GM12892 (cell line): ENCODE measurements at places on chromosomes 7 and 10.
A peak's percentile ranks its signal among the peaks of the same experiment; 100 is the strongest.

- DNase-seq: no peak
Observed at GRCh38 chr7:142626420-142627035, 122.7 kb upstream of the PRSS1 start.

- DNase-seq: no peak
Observed at GRCh38 chr7:109354552-109354951, 784.9 kb downstream of the DNAJB9 start.

GRCh38 chr7:128214463-128214862 is 26.6 kb upstream of the LEP start:
- no peak for DNase-seq

DNA sequence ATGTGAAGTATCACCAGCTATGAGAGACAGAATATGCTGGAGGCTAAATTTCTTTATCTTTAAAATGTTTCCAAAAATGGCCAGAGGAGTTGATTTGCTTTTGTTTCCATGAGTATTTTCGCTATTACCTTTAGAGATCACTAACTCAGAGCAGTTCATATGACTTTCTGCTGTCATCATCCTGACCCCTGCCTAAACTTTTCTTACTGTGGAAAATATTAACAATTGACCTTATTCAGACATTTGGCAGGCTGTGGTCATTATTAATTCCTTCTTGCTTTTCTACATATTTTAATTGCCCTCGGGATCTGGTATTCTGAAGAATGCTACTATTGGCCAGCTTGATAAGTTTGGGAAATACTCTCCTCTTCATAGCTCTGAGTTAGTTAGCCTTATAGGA is 156.5 kb downstream of the EXOC4 start:
- no peak for DNase-seq

GRCh38 chr7:92717623-92717992 is 118.8 kb downstream of the CDK6 start:
- DNase-seq: no peak

DNA sequence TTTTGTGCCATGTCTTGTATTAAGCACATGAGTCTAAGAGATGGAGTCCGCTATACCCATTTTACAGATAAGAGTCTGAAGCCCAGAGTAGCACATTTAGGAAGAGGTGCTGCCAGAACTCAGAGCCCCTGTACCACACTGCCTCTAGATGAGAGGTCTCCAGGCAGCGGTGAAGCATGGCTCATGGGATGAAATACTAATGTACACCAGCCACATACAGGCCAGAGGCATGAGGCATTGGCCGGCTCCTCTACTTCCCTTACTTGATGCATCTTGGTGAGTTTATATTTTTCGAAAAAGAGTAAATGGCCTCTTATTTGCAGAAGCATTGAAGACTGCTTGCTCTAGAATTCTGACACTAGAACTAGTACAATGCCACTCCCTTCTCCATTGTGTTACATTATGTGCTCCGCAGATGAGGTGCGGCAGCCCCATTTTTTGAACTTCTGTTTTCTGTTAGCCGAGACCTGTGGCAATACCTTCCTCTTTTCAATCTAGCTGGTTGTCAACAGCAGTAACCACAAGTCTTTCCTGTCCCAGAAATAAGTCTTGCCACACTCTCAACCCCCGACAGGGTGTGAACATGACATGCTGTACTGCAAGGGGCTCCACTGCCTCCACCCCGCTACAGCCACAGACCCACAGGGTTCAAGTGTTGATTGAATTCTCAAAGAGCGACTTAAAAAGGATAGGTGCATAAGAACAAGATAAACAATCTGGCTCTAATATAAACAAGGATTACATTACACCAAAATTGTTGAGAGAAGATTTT is 145.3 kb downstream of the CELF2 start:
- DNase-seq: peak; percentile 49

DNA sequence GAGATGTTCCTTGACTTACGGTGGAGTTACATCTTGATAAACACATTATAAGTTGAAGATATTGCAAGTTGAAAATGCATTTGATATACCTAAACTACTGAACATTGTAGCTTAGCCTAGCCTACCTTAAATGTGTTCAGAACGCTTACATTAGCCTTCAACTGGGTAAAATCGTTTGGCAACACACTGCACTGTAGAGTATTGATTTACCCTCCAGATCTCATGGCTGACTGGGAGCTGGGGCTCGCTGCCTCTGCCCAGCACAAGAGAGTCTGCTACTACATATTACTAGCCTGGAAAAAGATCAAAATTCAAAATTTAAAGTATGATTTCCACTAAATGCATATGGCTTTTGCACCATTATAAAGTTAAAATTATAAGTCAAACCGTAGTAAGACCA is 7.5 kb upstream of the AGR3 start:
- DNase-seq: no peak

- no peak for DNase-seq
Observed at GRCh38 chr7:157117796-157118195, 20.9 kb upstream of the UBE3C start.

DNA sequence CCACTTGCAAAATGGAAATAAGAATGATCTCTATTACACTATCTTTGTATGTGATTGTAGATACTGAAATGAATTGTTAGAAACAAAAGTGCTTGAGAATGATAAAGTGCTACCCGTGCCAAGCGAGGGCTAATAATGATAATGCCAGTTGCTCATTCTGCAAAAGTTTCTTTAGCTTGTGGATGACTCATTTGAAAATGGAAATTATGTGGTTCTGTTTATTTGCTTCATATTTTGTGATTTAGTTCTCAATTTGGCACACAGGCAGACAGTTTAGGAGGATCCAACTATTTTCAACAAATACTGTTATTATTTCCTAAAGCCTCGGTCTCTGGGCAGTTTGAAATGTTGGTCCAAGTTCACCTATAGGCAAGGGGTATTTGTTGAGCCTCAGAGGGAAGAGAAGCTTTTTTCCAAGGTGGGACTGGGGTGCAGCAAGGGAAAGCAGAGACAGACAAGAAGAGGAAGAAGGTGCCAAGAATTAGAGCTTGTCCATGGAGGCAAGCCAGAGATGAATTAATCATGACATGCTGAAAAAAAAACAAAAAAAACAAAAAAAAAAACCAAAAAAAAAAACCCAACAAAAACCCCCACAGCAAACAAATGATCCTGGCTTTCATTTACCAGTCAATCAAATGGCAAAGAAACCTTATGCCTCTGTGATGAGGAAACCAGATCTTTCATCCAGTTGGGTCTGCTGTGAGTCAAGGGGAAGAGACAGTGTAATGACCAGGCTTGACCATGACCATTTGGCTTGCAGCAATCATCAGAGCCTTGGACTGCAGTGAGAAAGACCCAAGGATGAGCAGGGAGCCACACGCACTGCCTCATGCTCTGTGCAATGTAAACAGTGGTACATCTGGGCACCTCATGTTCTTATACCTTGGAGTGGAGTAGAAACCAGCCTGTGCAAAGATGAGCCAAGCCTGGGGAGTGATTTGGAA is 285.0 kb upstream of the HABP2 start:
- no peak for DNase-seq

DNA sequence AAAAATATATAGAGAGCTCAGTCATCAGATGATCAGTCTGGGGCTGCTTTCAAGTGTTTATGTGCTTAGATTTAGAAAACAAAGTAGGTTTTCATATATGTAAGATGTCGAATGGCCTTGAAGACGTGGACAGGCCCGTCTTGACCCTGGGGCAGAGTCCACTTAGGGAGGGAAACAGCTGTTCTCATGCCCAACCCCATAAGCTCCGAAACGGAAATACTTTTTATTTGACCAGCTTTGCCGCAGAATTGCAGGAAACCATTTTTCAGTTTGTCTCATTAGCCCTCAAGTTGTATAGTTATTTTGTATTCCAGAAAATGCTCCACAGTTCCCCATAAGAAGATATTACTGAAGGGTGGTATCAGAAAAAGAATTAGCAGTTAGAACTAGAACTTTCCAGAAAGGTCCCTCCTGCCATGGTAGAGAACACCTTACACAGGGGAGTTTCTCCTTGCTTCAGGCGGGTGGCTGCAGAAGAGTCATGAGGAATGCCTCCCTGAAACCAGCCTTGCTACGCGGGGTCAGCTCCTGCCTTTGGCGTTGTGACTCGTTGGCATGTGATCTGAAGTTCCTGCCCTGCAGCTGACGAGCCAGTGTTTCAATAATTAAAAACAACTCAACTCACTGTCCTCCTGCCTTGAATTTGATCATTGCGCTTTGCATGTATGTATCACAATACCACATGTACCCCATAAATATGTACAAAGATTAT is 192.7 kb downstream of the CELF2 start:
- DNase-seq: no peak

GRCh38 chr7:26549281-26549944 is 257.8 kb downstream of the SNX10 start:
- DNase-seq: no peak

GRCh38 chr10:127300868-127301321 is 104.5 kb upstream of the INSYN2A start:
- DNase-seq: no peak

- DNase-seq: no peak
Observed at GRCh38 chr7:81908220-81908619, 138.4 kb upstream of the HGF start.

GRCh38 chr7:54725255-54725654 is 33.8 kb downstream of the SEC61G start:
- no peak for DNase-seq

DNA sequence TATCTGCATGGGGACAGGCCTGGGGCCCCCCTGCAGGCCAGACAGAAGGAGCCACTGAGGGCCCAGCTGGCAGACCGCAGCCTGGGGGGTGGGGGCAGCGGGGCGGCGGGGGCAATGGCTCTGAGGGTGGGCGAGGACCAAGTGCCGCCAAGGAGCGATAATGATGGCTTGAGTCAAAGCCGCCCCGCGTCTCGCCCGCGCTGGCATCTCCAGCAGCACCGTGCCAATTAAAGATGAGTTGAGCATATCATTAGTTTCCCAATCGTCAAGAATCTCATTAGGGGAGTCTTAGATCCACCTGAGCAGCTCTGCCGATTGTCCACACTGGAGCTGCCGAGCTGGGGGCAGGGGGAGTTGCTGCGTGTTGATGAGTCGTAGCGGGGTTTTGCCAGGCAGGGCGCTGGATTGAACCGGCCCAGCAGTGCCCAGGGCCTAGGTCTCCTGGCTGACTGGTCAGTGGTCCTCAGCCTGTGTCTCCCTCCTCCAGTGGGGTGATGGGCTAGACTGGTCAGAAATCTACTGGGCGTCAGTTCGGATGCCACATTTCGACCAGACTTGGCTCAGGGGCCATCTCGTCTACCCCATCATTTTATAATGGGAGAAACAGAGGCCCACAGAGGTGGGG is 41.0 kb upstream of the PSMG3 start:
- DNase-seq: no peak

GRCh38 chr10:105872665-105873064 is 1231.6 kb downstream of the SORCS3 start:
- DNase-seq: no peak

- DNase-seq: no peak
Observed at GRCh38 chr7:75835688-75836285, 22.2 kb upstream of the CCL24 start.

- DNase-seq: no peak
Observed at GRCh38 chr10:4034907-4035598, 250.0 kb upstream of the KLF6 start.

GRCh38 chr10:48714088-48714487 is 29.4 kb downstream of the WDFY4 start:
- DNase-seq: no peak

GRCh38 chr7:22781230-22781711 is 41.4 kb downstream of the TOMM7 start:
- no peak for DNase-seq

GRCh38 chr7:18126281-18126680 is 98.6 kb upstream of the PRPS1L1 start:
- DNase-seq: no peak

DNA sequence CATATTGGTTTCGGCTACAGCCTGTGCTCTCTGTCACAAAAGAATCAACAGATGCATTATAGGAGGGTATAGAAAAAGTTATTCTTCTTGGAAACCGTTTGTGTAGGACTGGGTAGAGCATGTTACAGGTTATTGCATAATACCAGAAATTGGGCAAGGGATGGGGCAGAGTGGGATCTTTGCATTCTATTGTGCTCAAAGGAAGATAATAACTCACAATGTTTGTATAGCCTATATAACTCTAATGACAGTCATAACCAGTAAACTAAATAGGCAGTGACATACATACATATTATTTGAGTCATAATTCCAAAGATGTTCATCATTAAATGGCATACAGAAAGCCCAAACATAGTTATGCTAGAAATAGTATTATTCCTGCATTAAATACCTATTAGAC is 179.7 kb downstream of the XPNPEP1 start:
- no peak for DNase-seq

GRCh38 chr10:87552248-87552929 is 47.7 kb downstream of the MINPP1 start:
- no peak for DNase-seq

GRCh38 chr10:3071405-3072198 is 4.3 kb downstream of the PFKP start:
- no peak for DNase-seq

DNA sequence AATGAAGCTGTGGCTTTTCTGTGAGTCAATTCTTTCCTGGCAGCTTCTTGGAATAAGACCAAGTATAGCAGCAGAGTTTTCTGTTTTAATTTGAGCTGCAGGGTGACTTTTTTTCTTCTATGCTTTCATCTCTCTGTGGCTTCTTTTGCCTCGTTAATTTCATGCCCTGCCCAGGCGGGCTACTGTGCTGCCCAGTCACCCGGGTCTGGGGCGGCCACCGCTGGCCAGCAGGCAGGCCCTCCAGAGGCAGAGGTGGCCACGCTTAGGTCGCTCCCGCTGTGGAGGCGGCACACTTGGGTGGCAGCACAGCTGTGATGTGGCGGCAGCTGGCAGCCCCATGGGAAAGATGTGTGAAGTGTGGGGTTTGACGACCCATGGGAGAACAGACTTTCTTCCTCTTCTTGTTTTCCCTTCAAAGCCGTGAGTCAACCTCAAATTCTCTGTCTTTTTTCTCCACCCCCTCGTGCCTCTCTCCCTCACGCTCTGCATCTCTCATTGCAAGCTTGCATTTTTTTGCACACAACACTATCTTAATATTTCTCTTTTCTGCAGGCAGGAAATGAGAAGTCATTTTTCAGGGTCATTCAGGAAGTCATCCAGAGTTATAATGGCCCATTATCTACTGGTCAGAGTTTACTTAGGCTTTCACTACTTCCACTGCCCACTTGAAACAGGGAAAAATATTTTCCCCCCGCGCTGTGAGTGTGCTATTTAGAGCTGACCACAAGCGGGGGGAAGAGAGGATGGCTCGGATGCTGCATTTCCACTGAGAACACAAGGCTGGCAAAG is 67.8 kb downstream of the EGFR start:
- no peak for DNase-seq

DNA sequence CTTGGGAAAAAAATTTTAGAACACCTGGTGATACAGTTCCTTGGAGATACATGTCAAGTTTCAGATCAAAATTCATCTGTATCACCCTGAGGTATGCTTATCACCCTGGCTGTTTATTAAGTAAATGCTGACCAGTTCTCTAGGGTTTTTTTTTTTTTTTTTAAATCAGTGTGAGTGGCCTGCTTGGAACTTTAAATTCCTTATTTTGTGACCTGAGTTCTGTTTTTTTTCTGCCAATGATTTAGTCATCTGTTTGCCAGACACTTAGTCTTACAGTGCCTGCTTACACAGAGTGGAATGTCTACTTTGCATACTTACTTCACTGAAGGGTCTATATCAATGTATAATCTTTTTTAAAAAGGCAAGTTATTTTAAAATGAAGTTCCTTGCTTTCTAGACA is 1.8 kb downstream of the TSPAN13 start:
- no peak for DNase-seq
